ENCODE measurements at places on chromosomes 3 and 15. TPM values are rescaled to one million over a fixed set of nuclear protein-coding genes. Genes with fewer than 3 reads are reported as not detected.

STAB1 gene
- not detected for total RNA-seq

RTP1 gene
- not detected for total RNA-seq

EXD1 gene
- total RNA-seq, result not detected

CMTM8 gene
- not detected for total RNA-seq

CIP2A gene
- total RNA-seq, result 13.9 TPM

TIPARP gene
- total RNA-seq, result 103 TPM

DNA sequence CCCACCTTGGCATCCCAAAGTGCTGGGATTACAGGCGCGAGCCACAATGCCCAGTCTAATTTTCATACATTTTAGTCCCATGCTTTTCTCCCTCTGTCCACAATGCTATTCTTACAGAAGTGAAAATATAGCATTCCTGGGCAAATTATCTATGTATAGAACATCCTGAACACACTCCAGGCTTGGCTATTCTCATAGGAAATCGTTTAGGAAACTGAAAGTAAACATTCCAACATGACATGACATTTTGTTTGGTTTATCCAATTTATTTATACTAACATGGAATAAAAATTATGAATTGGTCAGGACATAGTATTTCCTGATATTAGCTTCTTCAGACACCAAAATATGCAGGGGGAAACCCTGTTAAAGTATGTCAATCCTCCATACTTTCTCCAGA is 52.6 kb downstream of the SYNM start:
- no peak for DNase-seq
- H3K4me3 ChIP-seq, result no peak overlapping the region
- no peak overlapping the region for H3K27ac ChIP-seq

DNA sequence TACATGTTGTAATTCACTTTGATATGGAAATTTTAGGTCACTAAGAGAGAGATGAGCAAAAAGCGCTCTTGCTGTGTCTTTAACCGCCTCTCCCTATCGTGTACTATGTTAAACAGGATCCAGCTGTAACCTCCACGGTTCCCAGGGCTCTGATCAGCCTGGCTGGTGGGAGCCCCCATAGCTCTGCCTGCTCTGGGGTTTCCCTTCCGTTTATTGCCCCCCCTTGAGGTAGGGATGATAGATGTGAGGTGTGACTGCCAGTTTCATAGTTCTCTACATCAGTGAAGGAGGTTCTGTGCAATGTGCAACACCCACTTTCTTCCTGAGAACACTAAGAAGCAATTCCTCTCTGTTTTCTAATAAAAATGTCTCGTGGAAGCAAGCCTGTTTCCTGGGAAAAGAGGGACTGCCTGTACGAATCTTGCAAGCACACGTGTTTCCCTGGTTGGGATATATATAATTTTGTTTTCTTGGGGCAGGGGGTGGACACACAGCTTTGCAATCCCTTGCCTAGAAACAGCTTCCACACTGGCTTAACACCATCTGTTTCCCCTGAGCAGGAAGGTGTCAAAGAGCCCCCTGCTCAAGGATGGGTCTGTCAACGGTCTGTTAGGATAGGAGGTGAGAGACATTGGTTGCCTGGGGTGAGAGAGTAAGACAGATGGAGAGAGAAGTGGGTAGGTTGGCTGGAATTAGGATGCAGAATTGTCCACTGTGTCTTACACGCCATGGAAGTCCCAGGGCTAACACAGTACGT is 23.8 kb downstream of the CORO2B start:
- DNase-seq, result no peak
- peaks cover 34% of the 10 kb centered on the region for H3K4me1 ChIP-seq
- no peaks in the 10 kb centered on the region for H3K36me3 ChIP-seq

DNA sequence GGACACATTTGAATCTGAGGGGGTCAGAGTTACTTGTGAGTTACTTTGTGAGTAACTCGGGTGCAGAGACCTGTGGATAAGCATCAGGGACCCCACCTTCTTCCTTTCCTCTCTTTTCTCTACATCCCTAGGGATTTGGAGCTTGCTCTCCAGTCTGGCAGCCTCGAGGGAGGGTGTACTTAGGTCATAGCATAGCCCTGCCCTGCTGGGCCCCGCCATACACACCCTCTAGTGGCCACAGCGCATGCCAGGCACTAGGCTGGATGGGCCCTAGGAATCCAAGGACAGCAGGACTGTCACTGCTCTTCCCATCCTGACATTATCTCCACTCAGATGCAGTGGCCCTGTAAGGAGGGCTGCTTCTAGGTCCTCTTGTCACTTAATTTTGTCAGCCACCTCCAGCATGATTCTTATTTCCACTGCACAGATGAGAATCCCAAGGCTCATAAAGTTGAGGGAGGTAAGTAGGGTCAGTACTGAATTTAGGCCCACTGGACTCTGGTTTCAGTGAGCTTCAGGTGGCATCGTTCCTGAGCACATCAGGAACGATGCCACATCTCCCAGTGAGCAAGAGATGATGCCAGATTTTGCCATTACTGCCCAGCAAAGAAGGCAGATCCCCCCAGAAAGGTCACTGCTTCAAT is 3.6 kb upstream of the SMAD6 start:
- no peak overlapping the region for H3K4me3 ChIP-seq
- no peaks in the 10 kb centered on the region for H3K36me3 ChIP-seq
- H3K4me1 ChIP-seq, result 0 out of 2 replicates have a peak, but pooled peaks cover 7% of the 10 kb centered on the region
- no peak overlapping the region for H3K27ac ChIP-seq
- DNase-seq, result peak; percentile 95

- H3K4me3 ChIP-seq, result no peak overlapping the region
- H3K36me3 ChIP-seq, result no peaks in the 10 kb centered on the region
- peaks cover 19% of the 10 kb centered on the region for H3K4me1 ChIP-seq
- no peak for DNase-seq
- no peak overlapping the region for H3K27ac ChIP-seq
- H3K27me3 ChIP-seq, result no peaks in the 10 kb centered on the region
Observed at GRCh38 chr15:55820043-55820442, 77.1 kb upstream of the PRTG start.

GRCh38 chr3:99342383-99342782 is 296.0 kb upstream of the COL8A1 start:
- H3K36me3 ChIP-seq, result no peaks in the 10 kb centered on the region
- no peaks in the 10 kb centered on the region for H3K4me1 ChIP-seq
- no peak overlapping the region for H3K4me3 ChIP-seq
- no peaks in the 10 kb centered on the region for H3K27me3 ChIP-seq
- no peak overlapping the region for H3K27ac ChIP-seq

DNA sequence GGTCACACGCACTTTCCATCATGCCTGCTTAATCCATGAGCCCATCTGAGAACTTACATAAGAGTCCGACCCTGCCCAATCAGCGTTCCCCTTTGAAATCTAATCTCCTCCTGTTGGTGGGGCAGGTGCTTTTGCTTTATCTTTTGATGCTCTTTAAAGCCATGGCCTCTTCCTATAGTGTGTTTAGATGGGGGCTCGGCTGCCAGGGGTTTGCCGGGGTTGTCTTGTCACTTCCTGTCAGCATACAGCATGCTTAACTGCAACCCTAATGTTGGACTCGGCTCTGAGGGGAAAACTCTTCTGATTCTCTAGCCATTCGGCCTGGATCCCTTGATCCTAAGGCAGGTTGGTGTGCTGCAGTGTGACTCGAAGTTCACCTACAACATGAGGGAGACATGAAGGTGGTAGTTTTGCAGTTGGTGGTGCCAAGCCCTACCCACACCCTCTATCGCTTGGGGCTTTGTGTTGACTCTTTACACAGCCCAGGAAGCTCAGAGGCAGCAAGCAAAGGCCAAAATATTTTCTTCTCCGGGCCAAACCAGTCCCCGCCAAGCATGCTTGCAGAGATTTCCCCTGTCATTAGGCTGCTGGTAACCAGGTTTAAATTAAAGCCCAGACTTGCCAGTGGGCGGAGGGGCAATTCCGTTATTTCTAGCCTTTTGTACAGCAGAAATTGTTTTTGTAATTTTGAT is 218.7 kb downstream of the FEZF2 start:
- no peak overlapping the region for H3K27ac ChIP-seq
- peaks cover 18% of the 10 kb centered on the region for H3K4me1 ChIP-seq

- peaks cover 53% of the 10 kb centered on the region for H3K36me3 ChIP-seq
- H3K27me3 ChIP-seq, result no peaks in the 10 kb centered on the region
- no peak overlapping the region for H3K4me3 ChIP-seq
- no peak for DNase-seq
- no peaks in the 10 kb centered on the region for H3K4me1 ChIP-seq
Observed at GRCh38 chr3:46921871-46922271, 44.4 kb downstream of the PTH1R start.
